ENCODE measurements at places on chromosomes 3 and 15.

- DNase-seq: peak; percentile 72
Measured at GRCh38 chr3:160012108-160012507, 23.5 kb downstream of the IL12A start.

- no peak for DNase-seq
Measured at GRCh38 chr3:8627201-8627940, 17.2 kb downstream of the SSUH2 start.

DNA sequence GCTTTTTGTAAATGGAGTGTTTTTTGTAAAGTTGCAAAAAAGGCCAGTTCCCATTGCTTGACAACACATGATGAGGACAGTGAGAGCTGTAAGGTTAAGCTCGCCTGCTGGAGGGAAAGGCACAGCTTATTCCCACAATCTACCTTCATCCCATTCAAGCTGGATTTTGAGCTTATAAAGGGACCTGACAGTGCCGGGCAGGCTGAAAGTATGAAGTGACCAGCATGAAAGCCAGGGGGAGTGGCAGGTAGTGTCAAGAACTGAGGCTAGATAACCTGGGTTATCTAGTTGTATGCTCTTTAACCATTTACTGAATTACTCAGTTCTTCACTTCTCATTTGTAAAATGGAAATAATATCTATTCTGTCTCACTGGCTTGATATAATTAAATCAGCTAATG, 52.3 kb upstream of the KPNA4 start:
- DNase-seq: no peak

GRCh38 chr3:882533-882932, 210.3 kb upstream of the CNTN6 start:
- no peak for DNase-seq

DNA sequence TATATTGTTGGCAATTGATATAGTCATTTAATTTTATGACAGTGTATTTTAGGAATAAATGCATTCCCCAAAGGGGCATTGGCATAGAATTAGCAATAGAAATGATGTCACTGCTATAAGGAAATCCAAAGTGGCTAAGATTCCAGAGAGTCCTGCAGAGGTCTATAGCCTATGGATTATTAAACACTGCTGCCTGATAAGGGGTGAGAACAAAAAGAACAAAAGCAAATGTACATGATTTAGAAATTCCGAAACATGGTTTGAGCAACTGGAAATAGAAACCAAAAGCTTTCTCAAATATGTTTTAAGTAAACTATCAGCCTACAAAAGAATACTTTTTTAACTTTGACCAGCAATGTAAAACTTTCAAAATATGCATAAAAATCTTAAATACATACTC, 280.1 kb upstream of the RASGRP1 start:
- no peak for DNase-seq

GRCh38 chr3:99690761-99691369, 52.5 kb downstream of the COL8A1 start:
- DNase-seq: no peak

- DNase-seq: no peak
Measured at GRCh38 chr3:40653878-40654277, 129.1 kb downstream of the ZNF621 start.

- DNase-seq: no peak
Measured at GRCh38 chr3:23926736-23927135, 9.8 kb downstream of the RPL15 start.

- DNase-seq: no peak
Measured at GRCh38 chr15:101102746-101103145, 149.1 kb downstream of the CHSY1 start.

- DNase-seq: peak; percentile 40
Measured at GRCh38 chr15:43105077-43105736, 631 bp downstream of the UBR1 start.

DNA sequence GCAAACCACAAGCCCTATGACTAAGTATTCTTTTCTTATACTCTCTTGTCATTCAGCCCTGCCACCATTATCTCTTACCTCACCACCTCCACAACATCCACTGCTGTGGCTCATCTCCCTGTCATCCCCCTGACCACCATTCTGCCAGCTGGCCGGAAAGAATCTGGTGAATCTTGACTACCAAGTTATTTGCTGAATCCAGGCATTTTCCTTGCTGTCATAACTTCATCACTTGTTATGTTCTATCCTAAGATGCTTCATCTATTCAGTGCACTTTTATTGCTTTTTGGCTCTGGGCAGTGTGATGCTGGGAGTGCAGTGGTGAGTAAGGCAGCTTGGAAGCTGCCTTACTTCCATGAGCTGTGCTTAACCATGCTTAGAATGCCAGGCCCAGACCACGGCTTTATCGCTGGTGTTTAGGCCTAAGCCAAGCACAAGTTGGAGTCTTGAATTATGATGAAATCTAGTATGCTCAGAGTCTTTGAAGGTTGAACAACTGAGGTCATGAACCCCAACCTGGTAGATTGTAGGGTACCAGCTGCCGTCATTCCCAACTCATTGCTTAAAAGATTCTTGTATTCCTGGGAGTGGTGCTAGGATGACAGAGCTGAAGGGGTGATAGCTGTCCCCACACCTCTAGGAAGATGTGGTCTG, 27.0 kb upstream of the APH1B start:
- DNase-seq: no peak

DNA sequence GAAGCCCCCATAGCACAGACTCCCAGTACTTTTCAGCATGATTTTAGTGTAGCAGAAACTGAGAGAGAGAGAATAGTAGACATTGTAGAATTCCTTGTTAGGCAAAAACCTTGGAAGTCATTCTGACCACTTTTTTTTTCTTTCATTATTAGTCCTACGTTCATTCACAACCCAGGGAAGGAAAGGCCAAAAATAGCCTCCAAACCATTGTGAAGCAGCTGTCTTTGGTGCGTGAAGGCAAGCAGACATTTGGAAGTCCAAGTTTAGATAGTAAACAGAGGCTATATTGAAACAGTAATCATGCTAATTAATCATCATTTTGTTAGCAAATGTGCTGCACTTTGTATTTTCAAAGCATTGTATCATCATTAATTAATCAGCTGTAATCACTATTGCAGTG, 34.5 kb downstream of the CCDC54 start:
- no peak for DNase-seq

All from activated CD4-positive, alpha-beta T cell treated with anti-CD3 and anti-CD28 coated beads, Interleukin-10, Interleukin-2, amounts not matched to agents 100 ng/mL and 50 ng/mL, durations not matched to agents 16 hours and 8 hours (primary cell).